Left renal cortex interstitium (tissue), 4 donors: ENCODE measurements at places on chromosomes 5 and 9. TPM values are rescaled to one million over a fixed set of nuclear protein-coding genes. Genes with fewer than 3 reads are reported as not detected.

Gene ANKRD20A1
- polyA plus RNA-seq, result 3.5 TPM

Gene NRARP
- 5.7 TPM for polyA plus RNA-seq

Gene GARIN3
- not detected for polyA plus RNA-seq

Gene GFI1B
- polyA plus RNA-seq, result 0.87 TPM

Gene POU5F2
- polyA plus RNA-seq, result 0.01 TPM

Gene NME5
- 22.4 TPM for polyA plus RNA-seq

Gene ATP10B
- 0.22 TPM for polyA plus RNA-seq

DNA sequence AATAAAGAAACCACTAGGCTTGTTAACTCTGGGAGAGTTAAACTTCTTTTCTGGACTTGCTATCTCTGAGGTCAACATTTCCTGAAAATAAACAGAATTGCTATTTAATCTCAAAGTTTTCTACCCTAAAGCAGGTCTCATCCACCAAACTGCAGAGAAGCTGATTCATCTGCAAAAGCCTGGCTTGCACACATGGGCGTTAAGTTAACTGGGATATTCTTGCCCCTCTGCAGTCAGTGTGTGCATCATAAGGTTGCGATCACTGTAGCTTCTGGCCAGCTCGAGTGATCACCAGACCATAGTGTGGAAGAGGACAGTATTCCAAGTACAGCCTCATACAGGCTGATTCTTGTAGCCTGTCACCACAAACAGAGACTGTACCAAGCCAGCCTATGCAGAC lies 99.2 kb downstream of the SPOCK1 start:
- DNase-seq, result no peak

- no peak for DNase-seq
Measured at GRCh38 chr9:94577571-94577970, 16.1 kb downstream of the FBP2 start.

DNA sequence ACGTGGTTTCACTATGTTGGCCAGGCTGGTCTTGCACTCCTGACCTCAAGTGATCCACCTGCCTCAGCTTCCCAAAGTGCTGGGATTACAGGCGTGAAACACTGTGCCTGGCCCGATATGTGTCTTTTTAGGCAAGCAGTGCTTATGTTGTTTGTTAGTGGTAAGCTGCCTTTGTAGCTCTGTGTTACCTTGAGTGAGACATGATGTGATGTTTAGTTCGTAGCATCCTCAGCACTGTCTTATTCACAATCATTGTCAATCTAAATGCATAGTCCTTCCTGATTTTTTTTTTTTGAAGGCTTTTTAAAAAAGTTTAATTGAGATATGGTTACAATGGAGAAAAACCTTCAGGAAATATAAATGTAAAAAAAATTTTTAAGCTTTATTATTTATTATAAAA lies 45.5 kb downstream of the EXOSC2 start:
- DNase-seq, result no peak

DNA sequence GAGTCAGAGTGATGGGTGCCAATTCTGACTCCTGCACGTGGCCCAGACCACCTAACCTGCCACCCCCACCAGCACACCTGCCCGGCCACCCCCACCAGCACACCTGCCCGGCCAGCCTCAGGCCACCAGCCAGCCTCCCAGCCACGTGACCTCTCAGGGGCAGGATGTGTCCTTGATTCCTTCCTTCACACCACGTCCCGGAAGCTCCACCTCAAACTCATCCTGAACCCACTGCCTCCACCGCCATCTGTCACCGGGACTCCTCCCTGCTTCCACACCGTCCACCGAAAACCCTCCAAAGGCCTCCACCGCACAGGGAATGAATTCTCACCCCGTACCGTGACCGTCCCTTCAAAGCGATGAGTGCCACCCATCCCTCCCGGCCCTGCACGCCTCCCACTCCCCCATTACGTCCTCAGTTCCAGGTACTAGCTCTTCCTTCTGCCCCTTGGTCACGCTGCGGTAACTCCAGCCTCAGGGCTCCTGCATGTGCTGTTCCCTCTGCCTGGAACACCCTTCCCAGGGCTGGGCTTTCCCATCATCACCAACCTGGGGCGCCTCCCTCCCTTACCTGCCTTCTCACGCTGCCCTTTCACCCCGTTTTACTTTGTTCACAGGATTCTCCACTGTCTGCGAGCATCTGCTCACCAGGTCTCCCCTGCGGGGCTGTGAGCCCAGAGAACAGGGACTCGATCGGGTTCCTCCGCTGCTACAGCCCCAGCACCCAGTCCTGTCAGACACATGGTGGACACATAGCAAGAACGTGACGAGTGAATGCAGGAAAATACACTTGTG lies 82.9 kb downstream of the ADAMTS2 start:
- no peak for DNase-seq
